ENCODE measurements at places on chromosomes 2 and 18. TPM values are rescaled to one million over a fixed set of nuclear protein-coding genes. Genes with fewer than 3 reads are reported as not detected.

Gene SCN3A
- 0.80 TPM for polyA plus RNA-seq

DNA sequence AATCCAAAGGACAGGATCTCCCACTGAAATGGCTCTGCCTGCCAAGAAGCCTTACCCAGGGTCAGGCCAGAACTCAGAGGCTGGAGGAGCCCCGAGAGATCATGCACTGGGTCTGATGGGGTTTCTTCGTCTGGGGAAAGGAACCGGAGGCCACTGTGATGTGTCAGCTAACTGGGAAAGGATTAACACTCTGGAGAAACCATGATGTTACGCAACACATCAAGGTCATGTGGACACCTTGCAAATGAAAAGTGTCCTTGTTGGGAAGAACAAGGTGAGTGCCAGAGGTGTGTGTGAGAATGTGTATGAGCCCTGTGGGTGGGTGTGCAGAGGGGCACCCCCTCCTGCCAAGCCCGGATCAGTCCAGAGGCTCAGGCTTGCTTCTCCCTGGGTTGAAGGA is 86.9 kb downstream of the CRACDL start:
- no peak for DNase-seq

GRCh38 chr2:24214880-24215279 is 40.0 kb downstream of the FAM228A start:
- DNase-seq = no peak

- DNase-seq = no peak
Observed at GRCh38 chr2:30110773-30111172, 36.0 kb upstream of the YPEL5 start.

Gene UGT1A4
- not detected for polyA plus RNA-seq

Gene PLEKHM3
- 14.4 TPM for polyA plus RNA-seq

DNA sequence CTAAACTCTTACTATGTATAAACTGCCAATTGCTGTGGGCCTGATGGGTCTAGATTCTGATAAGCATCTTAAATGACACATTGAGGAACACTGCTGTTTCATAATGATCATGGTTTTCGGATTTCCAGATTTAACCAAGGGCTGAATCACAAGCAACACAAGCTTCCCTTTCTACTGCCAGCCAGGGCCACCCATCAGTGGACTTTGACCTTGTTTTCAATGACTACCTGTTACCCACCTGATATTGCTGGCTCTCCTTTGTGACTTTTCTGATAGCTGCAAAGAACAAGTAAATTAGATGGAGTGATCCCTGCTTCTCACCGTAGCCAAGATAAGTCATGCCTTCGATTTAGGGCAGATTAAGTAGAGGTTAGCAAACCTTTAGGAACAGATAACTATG is 259.0 kb downstream of the PAX3 start:
- DNase-seq = no peak

DNA sequence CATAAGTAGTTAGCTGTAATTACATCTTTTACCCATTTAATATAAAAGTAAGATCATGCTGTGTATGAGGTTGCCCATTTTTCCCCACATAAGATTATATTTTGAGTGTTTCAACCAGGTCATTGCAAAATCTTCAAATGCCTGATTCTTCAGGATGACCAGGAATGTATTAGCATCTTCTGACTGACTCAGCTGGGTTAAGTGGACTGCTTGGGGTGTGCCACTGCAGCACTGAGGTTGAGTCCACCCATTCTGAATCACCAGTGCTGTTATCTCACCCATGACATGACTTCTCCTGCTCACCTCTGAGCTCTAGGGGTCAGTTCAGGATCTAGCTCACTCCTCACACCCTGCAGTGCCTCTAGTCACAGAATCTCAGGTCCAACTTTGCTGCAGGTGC is 576.7 kb upstream of the ZEB2 start:
- no peak for DNase-seq

- DNase-seq = no peak
Observed at GRCh38 chr18:65792456-65793074, 41.8 kb downstream of the CDH7 start.

DNA sequence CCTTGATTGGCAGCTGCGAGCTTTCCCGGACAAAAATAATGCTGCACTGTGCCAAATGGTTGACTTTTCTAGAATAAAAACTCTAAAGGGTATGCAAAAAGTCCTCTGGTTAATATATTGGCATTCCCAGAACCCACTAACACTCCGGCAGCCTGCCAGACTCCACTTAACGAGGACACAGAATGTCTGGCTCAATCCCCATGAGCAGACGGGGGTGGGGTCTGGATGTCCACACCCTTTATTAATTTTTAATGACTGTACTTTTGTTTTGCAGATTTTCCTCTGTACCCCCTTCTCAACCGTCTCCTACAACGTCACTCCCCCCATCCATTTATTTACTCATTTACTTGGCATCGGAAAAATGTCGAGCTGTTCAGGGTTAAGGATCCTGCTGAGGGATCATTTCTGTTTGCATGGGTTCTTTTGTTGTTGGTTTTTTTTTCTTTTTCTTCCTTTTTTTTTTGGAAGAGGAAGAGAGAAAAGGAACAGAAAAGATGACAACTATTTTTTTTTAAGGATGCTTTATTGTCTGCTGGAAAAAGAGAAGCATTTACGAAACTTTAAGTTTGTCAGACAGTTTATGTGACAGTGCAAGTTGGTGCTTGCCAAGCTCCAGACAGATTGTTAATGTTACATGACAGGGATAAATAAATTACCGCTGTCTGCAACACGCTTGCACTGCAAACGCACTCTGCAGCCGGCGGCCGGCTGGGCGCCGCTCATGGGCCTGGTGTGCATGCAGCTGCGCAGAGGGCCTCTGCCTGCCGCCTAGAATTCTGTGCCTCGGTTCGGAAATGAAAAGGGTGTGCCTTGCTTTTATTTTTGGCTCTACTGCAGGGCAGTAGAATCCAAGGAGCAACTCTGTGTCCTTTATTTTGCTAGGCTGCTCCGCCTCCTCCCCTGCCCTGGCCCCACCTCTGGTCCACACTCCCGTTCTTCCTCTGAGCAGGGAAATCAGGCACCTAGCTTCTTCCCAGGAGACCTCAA is 3.6 kb downstream of the LDLRAD4 start:
- peak; percentile 96 for DNase-seq

DNA sequence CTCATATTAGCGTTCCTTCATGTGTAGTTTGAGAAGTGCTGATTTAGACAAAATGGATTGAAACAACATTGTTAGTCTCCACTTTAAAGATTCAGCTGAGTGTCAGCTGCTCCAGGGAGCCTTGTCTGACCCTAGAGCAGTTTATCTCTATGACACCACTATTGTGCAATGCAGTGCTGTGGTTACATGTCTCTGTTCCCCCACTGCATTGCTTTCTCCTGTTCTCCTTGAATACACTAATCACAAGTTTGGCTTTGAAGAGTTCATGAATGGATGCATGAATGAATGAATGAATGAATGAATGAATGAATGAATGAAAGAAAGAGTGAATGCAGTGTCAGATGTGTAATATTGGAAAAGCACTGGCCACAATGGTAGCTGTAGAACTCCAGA is 38.3 kb downstream of the GCG start:
- no peak for DNase-seq

Gene POTEI
- polyA plus RNA-seq = 0.93 TPM

Gene ABCB6
- polyA plus RNA-seq = 23.2 TPM

- DNase-seq = no peak
Observed at GRCh38 chr2:143622106-143622505, 492.9 kb downstream of the ARHGAP15 start.
